ENCODE measurements at places on chromosomes 7 and 10.

DNA sequence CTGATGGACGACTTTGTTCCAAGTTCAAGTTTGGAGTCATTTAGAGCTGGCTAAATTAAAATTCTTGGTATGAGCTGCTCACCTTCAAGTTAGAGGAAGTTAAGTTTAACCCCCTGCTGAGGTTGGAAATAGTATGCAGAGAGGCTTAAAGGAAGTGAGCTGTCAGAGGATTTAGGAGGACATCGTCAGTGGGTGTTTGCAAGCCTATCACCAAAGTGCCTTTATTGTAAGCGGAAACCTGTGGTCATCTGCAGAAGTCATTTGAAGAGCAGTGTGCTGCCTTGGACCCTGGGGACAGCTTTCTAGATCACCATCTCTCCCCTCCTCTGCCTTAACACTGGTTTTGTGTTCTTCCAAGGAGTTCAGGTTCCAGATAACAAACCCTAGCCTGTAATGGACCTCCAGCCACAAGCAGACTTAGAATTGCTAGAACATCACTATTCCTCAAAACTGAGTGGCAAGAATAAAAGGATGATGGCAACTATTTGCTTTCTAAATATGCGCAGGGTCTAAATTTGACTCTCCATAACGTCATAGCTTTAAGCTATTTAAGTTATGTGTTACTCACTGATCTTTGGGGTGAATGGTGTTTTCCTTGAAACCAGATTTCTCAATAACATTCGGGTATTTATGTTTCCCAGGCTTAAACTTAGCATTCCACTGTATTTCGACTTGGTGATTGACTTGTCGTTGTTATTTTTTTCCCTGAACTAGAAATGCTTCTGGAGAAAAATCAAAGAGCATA lies 93.4 kb downstream of the SLC39A12 start:
- no peak for DNase-seq

GRCh38 chr10:113411456-113411855 lies 141.4 kb upstream of the HABP2 start:
- no peak for DNase-seq

DNA sequence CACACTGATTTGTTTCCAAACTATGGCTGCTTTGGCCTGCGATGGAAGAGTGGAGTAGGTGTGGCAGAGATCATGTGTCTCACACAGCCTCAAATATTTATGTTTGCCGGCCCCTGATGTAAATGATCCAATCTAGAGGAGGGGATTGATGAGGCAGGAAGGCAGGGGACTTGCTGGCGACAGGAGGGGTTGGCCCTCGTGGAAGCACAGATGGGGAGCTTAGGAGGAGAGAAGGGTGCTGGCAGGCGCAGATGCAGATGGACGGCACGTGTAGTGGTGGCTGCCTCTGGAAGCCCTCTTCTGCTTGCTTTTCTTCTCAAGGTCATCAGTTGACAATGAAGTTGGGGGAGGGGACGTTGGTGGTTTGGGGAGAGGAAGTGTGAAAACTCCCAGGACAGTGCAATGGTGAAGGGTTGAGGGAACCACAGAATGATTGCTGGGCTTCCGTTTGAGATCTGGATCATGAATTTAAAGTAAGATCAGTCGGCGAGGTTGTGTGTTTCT lies 15.4 kb downstream of the COL13A1 start:
- DNase-seq, result no peak

- DNase-seq, result no peak
Observed at GRCh38 chr7:68729371-68729770, 868.9 kb upstream of the AUTS2 start.

GRCh38 chr10:24449321-24449740 lies 240.4 kb downstream of the KIAA1217 start:
- DNase-seq, result no peak

GRCh38 chr7:73936967-73937366 lies 76.0 kb downstream of the TMEM270 start:
- no peak for DNase-seq

- no peak for DNase-seq
Observed at GRCh38 chr10:73909540-73910115, 1.3 kb upstream of the PLAU start.

DNA sequence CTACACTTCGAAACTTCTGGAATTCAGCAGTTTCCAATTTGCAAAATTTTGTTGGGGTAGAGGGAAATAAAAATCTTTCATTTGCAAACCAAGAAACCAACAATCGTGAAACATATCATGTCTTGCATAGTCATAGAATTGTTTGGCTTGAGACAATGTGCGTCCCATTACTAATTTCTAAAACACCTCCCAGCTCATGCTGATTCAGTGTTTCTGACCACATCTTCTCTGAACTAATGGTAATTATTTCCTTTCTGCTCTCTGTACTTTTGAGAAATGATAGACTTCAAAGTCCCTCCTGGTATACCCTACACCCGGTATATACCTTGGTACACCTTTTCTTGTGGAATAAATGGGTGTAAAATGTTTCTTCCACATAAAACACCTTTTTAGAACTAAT lies 41.8 kb upstream of the TSPAN13 start:
- DNase-seq, result no peak

- no peak for DNase-seq
Observed at GRCh38 chr7:29005829-29006228, 47.7 kb upstream of the TRIL start.

DNA sequence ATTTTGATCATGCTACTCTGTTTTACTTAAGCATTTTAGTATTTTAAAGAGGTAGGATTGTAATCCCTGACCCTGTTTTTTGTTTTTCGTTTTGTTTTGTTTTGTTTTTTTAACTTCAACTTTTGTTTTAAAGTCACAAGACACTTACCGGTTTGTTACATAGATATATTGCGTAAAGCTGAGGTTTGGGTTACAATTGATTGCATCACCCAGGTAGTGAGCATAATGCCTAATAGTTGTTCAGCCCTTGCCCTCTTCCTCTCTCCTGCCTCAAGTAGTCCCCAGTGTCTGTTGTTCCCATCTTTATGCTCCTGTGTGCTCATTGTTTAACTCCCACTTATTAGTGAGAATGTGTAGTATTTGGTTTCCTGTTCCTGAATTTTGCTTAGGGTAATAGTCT lies 93.1 kb upstream of the TEX47 start:
- DNase-seq, result no peak

Measured in AG09319 (cell line).